Glutamatergic neuron (in vitro differentiated cells): ENCODE measurements at places on chromosomes 4 and X.

GRCh38 chrX:2903366-2903765 lies 25.8 kb downstream of the ARSD start:
- no peak for DNase-seq

DNA sequence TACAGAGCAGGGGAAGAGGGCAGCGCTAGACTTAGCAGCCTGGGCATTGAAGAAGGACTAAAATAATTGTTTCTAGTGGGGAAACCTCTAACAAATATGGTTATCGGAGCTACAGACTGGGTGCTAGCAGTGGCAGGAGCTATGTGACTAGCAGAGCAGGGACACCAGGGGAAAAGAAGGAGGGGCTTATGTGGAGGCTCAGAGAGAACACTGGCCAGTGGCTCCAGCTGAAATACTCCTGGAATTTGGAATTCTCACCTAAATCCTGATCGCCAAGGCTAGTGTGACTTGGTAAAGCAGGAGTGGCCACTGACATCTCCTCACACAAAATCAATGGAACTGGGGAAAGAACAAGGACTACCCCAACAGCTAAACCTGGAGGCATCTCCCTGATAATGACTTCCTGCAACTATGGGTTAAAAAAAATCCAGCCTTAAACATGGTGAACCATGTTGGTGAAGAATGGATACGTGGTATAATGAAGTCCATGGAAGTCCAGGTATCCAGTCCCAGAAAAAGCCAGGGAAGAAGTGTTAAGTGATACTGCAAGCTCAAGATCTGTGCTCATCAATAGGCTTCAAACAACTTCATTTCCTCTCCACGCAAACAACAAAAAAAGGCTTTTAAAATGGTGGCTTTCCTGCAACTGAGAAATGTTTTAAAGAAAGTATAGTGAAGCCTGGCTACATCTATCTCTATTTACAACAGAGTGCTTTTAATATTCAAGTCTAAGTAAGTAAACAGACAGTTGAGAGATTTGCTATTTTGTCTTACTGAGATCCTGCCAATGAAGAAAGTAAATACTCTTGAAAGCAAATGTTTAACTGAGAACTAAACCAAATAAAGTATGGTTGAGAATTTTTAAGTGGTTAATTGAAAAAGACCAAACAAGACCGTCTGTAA lies 1.8 kb downstream of the TAPT1 start:
- no peak for DNase-seq

DNA sequence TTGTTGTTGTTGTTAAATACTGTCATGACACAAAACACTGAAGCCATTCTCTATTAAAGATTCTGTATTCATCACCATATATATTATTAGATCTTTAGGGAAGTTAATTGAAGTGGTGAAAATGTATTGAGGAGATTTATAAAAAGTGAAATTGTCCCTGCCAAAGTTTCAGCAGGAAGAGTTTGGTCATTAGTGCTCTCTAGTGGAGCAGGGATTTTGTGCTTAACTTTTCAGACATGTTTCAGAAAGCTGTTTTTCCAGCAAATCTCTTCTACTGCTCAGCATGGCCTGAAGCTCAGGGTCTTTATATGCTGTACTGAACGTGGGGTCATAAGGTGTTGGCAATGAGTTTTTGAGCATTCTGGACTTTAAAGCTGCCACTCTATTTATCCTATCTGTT lies 36.7 kb upstream of the CXXC4 start:
- DNase-seq, result no peak

DNA sequence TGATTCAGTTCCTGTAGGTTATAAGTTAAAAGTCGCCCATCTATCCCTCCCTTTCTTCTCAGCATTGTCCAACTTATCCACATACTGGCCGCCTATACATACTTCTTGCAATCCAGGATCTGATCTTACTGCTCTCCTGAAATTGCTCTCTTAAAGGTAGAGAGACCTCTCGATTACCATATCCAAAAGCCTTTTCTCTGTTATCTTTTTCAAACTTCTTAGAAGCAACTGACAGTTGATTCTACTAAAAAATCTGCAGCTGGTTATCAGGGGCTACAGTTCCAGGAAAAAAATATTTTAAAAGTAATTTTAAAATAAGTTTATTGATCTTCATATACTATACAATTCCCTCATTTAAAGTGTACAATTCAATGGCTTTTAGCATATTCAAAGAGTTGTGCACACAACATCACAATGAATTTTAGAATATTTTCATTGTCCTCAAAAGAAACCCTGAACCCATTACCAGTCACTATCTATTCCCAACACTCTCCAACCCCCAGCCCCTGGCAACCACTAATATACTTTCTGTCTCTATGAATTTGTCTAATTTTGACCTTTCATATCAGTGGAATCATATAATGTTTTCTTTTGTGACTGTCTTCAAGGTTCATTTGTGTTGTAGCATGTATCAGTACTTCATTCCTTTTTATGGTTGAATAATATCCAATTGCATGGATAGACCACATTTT lies 102.0 kb downstream of the HDAC8 start:
- DNase-seq, result no peak

DNA sequence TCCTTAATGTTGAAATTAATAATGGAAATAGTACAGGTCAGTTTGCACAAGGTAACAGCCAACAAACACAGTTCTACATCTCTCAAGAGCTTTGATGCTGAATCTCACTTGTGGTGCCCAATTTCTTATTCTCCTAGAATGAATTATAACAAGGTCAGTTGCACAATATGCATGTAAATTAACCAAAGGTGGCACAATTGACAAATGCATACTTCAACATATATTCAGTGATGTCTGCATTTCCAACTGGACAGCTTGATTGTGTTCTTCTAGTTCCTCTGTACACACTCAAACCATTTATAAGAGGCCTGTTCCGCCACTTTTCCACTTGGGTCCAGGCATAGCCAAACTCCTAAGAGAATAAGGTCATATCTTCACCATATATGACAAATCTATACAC lies 210.3 kb upstream of the EPHA5 start:
- no peak for DNase-seq

- no peak for DNase-seq
Measured at GRCh38 chr4:119299260-119299671, 22.7 kb downstream of the FABP2 start.

GRCh38 chrX:120604361-120604782 lies 471 bp downstream of the MCTS1 start:
- DNase-seq, result peak; percentile 13

DNA sequence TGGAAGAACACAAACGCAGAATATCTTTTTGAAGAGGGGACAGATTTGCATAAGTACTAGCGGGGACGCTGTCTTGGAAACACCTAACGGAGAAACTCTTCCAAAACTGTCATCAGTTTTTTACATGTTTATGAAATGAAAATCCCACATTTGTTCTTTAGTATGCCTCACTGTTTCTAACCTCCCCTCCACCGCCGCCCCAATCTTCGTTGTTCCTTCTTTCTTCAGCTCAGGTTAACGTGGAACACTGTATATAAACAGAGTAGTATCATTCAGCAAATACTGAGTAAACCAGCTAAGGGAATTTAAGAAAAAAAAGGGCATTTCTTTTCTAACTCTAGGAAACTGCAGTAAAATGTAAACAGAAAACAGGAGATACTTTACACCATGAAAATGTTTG lies 2345.6 kb downstream of the PCDH7 start:
- no peak for DNase-seq

DNA sequence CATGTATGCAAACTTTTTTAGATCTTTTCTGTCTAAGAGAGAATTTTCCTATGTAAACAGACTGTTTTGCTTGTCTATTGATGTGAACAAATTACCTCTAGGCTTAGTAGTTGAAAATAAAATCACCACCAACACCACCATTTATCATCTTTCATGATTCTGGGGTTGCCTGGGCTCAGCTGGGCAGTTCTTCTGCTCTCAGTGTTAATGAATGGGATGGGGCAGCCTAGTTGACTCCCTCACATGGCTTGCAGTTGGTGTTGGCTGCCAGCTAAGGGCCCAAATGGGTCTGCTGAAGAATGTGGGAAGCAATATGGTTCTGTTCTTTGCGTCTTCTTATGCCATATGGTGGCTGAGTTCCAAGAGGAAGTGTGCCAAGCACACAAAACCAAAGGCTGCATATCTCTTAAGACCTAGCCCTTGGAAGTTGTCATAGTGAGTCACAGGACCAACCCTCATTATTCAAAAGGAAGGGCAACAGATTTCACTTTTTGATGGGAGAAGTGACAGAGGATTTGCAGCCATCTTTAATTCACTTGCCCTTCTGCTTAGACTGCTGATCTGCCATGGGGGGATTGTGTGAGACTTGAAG lies 17.9 kb downstream of the REELD1 start:
- no peak for DNase-seq

GRCh38 chrX:19673375-19674040 lies 158.2 kb upstream of the MAP3K15 start:
- no peak for DNase-seq

GRCh38 chrX:134173541-134174272 lies 63.3 kb upstream of the CCDC160 start:
- peak; percentile 11 for DNase-seq

GRCh38 chr4:169256101-169256612 lies 14.6 kb downstream of the SH3RF1 start:
- DNase-seq, result no peak

DNA sequence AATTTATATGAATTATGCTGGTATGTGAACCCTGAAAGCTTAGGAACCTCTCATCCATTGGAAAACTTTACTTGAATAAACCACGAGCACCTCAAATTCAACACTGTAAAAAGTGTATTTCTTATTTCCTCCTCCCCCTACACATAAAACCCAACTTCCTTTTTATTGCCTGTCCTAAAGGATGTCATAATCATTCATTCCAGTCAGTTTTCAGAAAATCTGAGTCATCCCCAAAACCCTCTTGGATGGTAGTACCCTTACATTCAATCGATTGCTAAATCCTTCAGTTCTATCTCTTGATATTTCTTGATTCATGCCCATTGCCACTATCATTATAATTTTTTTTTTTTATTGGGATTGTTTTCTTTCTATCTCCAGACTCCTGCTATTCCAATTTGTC lies 91.1 kb upstream of the ATP8A1 start:
- DNase-seq, result no peak

DNA sequence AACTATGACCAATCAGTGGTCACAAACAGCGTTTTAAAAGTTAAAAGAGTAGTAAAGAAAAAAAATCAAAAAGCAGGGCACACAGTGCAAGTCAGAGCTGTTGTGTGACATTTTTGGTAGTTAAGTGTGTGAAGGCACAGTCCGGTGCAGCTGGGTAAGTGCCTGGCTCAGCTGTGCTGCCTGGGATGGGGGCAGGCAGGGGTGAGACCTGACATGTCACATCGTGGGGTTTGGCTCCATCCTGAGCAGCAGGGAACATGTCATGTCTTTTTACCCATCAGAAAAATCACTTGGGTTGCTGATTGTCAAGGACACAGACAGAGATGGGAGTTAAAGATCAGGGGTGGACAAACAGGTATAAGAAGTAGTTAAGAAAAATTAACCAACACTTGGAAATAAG lies 125.1 kb downstream of the NSUN7 start:
- no peak for DNase-seq

DNA sequence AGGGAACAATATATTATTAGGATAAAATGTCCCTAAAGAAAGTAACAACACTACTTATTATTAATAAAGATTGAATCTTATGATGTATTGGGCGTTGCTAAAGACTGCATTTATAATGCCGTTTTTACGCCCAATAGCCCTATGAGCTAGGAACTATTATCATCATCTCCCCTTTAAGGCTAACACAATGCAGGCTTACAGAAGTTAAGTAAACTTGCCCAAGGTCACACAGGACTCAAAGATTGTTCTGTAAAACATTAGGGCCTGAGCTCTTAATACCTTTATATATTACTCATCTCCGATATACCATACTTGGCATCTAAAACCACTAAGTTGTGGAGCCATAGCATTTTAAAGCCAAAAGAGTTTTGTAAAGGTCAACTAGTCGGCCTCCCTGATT lies 149.5 kb downstream of the FAM13A start:
- DNase-seq, result no peak

GRCh38 chr4:150385606-150386005 lies 196.3 kb upstream of the MAB21L2 start:
- no peak for DNase-seq

GRCh38 chr4:120277391-120277790 lies 210.7 kb upstream of the MAD2L1 start:
- DNase-seq, result no peak

DNA sequence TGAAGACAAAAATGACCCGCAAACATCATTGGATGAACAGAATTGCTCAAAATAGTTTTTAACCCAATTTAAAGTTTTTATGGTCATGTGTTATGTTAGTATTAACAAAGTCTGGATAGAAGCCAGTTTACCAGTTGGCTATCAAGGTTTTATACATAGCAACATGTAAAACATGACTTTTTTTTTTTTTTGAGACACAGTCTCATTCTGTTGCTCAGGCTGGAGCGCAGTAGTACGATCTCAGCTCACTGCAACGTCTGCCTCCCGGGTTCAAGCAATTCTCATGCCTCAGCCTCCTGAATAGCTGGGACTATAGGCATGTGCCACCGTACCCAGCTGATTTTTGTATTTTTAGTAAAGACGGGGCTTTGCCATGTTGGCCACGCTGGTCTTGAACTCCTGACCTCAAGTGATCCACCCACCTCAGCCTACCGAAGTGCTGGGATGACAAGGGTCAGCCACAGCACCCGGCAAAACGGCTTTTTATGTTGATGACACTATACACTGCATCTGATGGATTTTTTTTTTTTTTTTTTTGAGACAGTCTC lies 3.4 kb downstream of the SAT1 start:
- DNase-seq, result no peak

GRCh38 chr4:131584587-131584986 lies 1564.5 kb upstream of the PCDH10 start:
- no peak for DNase-seq

DNA sequence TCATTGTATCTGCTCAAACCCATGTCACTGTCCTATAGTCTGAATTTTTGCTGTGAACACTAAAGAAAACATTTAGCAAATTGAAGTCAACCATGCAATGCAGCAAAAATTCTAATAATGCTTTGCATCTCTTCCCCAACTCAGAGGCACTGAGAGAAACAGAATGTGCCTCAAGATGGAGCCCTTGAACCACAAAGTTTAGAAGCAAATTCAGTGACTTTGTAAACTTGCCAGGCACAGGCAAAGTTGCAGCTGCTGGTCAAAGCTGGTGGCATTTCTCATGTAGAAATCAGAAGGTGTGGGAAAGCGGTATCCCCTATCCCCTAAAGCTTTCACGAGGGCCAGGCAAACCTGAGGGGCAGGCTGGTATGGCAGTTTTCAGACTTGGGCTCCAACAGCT lies 121.7 kb upstream of the DIPK2B start:
- DNase-seq, result no peak
